Left lobe of liver (tissue), 2 donors: ENCODE measurements at places on chromosomes 2 and 18. TPM values are rescaled to one million over a fixed set of nuclear protein-coding genes. Genes with fewer than 3 reads are reported as not detected.

WNT6 gene
- 0.28 TPM for total RNA-seq

TRIM43 gene
- not detected for total RNA-seq

SATB2 gene
- total RNA-seq = 5.8 TPM

MPPE1 gene
- total RNA-seq = 27.2 TPM

BOLL gene
- not detected for total RNA-seq

RGPD4 gene
- not detected for total RNA-seq

CHRNG gene
- total RNA-seq = not detected

CYB5A gene
- total RNA-seq = 984 TPM

C18orf32 gene
- 30.0 TPM for total RNA-seq

SPP2 gene
- 76.4 TPM for total RNA-seq

DNA sequence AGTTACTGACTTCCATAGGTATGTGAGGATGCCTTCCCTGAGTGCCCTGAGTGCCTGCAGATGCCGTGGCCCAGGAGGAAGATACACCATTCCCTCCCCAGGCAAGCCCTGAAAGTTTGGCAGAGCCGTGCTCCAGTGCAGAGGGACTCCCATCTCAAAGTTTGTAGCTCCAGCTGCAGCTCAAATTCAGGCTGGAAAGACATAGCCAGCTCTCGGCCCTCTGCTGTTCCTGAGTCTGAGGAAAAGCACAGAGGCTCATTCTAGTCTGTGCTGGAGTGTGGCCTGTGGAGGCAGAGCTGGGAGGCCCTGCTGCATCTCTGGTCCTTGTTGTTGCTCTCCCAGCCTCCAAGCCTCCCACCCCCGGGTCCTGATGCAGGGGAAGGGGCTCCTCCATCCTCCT is 15.9 kb upstream of the TPO start:
- DNase-seq = no peak

- DNase-seq = no peak
Observed at GRCh38 chr18:48227206-48227605, 182.0 kb downstream of the ZBTB7C start.

GRCh38 chr18:24601585-24601984 is 141.1 kb downstream of the HRH4 start:
- no peak for DNase-seq

GRCh38 chr2:213078686-213079085 is 72.7 kb downstream of the IKZF2 start:
- no peak for DNase-seq

- DNase-seq = no peak
Observed at GRCh38 chr2:37306024-37306423, 18.6 kb downstream of the PRKD3 start.

GRCh38 chr2:73939419-73939818 is 12.7 kb downstream of the DGUOK start:
- no peak for DNase-seq

- DNase-seq = no peak
Observed at GRCh38 chr18:70028734-70029133, 81.1 kb upstream of the CD226 start.

GRCh38 chr2:134206573-134206972 is 47.3 kb upstream of the MGAT5 start:
- DNase-seq = no peak

GRCh38 chr2:199019898-199020507 is 437.7 kb downstream of the SATB2 start:
- no peak for DNase-seq

GRCh38 chr2:108315444-108315934 is 26.8 kb downstream of the SULT1C2 start:
- DNase-seq = no peak

DNA sequence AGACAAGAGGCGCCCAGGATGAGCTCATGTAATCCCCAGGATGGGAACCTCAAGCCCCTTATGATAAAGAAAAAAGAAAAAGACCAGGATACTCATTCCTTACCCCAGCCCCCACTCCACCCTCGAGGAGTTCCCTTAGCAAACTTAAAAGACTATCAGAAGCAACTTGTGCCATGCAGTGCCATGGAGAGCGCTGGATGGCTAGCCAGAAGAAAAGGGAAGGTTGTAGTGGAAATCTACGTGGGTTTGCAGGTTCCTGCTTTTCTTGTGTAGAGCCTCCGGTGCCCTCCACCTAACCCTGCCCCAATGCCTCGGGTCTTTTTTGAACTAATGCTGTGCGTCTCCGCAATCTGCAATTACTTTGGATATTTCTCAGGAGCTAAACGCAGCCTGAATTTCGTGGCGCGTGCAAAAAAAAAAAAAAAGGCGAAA is 16.2 kb upstream of the BCL11A start:
- no peak for DNase-seq

DNA sequence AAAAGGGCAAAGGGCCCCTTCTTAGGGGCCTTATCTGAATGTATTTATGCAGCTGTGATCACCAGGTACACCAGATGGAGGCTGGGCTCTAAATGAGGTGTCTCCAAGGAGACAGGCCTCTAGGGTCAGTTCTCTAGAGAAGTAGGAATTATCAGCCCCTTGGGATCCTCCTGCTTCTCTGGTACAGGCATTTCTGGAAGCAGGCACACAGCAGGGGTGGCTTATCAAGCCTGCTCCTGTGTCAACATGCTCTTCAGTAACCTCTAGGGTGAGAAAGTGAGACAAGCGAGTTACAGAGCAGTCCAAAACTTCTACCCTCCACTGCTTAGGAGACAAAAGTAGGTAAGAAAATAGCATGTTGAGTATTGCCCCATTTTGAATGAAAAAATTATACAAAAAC is 13.8 kb downstream of the TPGS2 start:
- DNase-seq = no peak

GRCh38 chr18:80233201-80233835 is 14.0 kb downstream of the PARD6G start:
- DNase-seq = peak; percentile 10

GRCh38 chr2:102417946-102418345 is 5.0 kb upstream of the IL18RAP start:
- no peak for DNase-seq

DNA sequence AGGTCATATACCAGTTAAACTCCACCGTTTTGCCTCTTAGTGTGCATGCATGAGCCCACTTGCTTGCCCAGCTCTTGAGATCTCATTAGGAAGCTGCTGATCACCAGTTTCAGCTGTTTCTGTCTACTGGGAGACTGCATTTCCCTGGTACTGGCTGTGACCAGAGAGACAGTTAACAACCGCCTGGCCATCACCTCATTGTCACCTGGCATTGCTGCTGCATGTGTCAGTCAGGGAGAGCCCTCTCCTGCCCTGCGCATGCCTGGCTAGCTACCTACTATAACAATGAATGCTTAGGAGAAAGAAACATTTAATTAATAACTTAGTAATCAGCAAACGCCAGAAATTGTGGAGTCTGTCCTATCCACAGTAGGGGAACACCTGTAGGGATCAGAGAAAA is 265.8 kb upstream of the CYRIA start:
- DNase-seq = no peak

GRCh38 chr2:238703053-238703415 is 144.9 kb upstream of the TWIST2 start:
- DNase-seq = no peak
